NCI-H146 (cell line): ENCODE measurements at places on chromosomes 7 and 10.
A peak's percentile ranks its signal among the peaks of the same experiment; 100 is the strongest.

- no peak for DNase-seq
These were observed 15.5 kb downstream of the STX1A start for GRCh38 chr7:73703757-73704639.

GRCh38 chr7:27123007-27123476, 7.5 kb downstream of the HOXA4 start:
- no peak for DNase-seq

DNA sequence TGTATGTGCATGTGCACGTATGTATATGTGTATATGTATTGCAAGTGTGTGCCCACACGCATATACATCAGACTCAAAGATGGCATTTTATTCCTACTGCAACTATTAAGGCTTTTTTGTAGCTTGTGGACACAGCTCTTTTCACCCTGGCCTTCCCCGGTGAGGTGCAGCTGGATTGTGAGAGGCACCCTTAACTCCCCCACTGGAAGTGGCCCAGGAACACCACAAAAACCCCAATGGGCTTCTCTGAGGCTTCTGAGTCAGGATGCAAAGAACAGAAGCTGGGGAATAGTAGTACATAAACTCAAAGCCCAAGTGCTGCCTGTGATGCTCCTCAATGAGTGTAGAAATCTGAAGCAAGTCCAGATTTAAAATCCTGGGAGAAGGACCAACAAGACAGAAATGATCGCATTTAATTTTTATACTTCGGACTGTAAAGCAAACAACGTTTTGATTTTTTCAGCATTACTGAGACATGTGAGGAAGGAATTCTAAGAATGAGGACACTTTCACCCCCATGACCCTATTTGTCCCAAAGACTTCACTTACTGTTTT, 369.2 kb upstream of the MGMT start:
- DNase-seq, result no peak

GRCh38 chr7:147298611-147299043, 1182.0 kb downstream of the CNTNAP2 start:
- peak; percentile 51 for DNase-seq

GRCh38 chr7:129525225-129525862, 23.0 kb downstream of the SMKR1 start:
- DNase-seq, result no peak

GRCh38 chr7:55539380-55539779, 32.9 kb downstream of the VOPP1 start:
- DNase-seq, result peak; percentile 48

GRCh38 chr7:64793106-64793755, 997 bp upstream of the ZNF138 start:
- no peak for DNase-seq
